Stimulated activated CD8-positive, alpha-beta memory T cell treated with anti-CD3 and anti-CD28 coated beads, Interleukin-2, amount 100 ng/mL, for 1 hour (primary cell): ENCODE measurements at places on chromosomes 11 and 22.

- DNase-seq, result no peak
Measured at GRCh38 chr11:132743601-132744000, 788.7 kb downstream of the OPCML start.

GRCh38 chr11:17720796-17721171 is 1.4 kb downstream of the MYOD1 start:
- no peak for DNase-seq

- DNase-seq, result no peak
Measured at GRCh38 chr11:107821199-107821927, 37.2 kb downstream of the SLC35F2 start.

- DNase-seq, result no peak
Measured at GRCh38 chr22:35467681-35468434, 67.9 kb downstream of the MCM5 start.

- DNase-seq, result no peak
Measured at GRCh38 chr11:9489080-9489765, 28.4 kb downstream of the ZNF143 start.

- DNase-seq, result no peak
Measured at GRCh38 chr11:26963764-26964163, 30.1 kb upstream of the FIBIN start.

- no peak for DNase-seq
Measured at GRCh38 chr22:42283278-42284201, 13.1 kb upstream of the TCF20 start.

DNA sequence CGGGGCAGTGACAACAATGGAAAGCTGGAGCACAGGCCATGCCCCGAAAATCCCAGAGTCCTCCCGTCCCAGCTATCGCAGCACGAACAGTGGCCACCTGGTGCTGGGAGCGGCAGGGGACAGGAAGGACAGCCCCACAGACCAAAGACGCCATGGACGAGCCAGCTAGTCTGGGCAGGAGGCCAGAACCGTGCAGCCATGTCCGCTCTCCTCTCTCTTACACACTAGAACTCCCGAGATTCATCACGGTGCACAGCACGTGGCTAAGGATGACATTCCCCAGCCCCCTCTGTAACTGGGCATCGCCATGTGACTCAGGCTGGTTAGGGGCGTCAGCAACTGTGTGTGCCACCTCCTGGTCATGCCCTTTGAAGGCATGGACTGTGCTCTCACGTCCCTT is 4.6 kb downstream of the CDPF1 start:
- DNase-seq, result no peak

DNA sequence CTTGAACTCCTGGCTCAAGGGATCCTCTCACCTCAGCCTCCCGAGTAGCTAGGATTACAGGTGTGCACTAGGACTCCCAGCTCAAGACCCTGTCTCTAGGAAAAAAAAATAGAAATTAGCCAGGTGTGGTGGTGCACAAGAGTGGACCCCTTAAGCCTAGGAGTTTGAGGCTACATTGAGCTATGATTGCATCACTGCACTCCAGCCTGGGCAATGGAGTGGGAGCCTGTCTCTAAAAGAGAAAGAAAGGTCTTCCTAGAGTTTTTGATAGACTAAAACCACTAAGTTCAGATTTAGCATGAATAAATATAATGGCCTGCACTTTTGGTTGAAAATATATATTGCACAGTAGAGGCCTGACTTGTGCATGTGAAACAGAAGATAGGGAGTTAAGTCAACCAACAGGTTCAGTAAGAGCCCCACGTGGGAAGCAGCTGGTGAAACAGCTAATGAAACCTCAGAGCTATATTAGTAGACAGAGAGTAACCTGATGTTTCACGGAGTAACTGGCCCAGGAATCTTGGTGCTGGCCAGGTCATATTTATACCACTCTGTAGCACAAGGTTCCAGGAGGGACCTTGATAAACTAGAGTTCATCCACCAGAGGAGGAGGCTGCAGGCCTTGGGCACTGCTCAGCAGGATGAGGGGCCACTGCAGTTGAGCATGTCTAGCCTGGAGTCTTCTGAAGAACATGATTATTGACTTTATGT is 4.6 kb upstream of the MICAL3 start:
- no peak for DNase-seq

- no peak for DNase-seq
Measured at GRCh38 chr11:9153651-9154050, 62.3 kb upstream of the SCUBE2 start.

DNA sequence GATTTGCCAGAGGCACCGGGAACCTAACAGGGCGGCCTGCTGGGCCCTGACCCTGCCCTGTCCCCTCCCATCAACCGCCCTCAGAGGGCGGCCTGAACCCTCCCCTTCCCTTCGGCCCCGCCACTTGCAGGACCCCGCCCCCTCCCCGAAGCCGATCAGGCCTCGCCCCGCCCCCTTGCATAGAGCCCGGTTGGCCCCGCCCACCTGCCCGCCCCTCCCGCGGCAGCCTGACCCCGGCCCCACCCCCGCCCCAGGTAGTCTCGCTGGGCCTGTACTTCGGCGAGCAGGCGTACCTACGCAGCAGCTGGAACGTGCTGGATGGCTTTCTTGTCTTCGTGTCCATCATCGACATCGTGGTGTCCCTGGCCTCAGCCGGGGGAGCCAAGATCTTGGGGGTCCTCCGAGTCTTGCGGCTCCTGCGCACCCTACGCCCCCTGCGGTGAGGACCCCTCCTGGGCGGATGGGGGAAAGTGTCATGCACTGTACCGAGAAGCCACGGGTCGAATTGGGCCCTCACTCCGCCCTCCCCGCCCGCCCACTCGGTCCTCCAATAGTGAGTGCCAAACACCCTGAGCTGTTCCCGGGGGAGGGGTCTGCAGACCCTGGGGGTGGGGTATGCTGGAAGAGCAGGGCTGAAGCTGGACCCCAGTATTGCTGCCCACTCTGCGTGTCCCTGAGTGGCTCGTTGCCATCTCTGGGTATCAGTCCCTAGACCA is 94.1 kb downstream of the CACNA1I start:
- DNase-seq, result no peak

- no peak for DNase-seq
Measured at GRCh38 chr22:47623763-47624148, 861.3 kb downstream of the TBC1D22A start.

DNA sequence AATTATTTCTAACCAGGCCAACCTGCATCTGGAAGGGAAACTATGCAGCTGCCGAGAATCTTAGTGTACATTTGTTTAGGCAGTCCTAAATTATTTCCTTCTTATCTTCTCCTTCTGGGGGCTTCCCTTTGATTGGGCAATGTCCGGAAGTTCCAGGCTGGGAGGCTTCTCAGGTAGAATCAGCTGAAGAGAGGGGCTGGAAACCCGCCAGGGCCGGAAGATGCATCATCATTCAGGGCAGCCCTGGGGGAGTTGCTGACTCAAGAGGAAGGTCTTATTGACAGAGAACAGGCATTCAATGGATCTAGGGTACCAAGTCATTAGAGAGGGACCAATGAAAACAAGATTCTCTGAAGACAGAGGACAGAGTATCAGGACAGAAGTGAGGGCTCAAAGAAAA is 150.7 kb downstream of the BLID start:
- no peak for DNase-seq

- DNase-seq, result no peak
Measured at GRCh38 chr11:931385-931784, 5.7 kb downstream of the AP2A2 start.

DNA sequence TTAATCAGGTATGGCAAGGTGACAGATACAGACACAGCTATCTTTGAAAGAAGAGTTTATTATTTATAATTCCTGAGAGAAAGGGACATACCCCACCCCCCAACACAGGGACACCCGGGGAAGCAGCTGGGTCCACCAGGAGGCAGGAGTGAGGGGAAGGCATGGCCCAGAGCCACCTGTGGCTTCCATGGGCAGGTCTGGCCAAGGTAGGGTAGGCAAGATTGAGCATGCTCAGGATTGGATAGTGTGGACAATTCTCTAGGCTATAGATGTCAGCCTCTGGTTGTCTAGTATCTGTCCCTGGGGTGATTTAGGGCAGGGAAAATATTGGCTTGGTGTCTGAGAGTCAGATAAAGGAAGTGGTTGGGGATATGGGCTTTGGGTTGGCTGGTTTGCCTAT is 27.5 kb upstream of the SMIM35 start:
- DNase-seq, result no peak

DNA sequence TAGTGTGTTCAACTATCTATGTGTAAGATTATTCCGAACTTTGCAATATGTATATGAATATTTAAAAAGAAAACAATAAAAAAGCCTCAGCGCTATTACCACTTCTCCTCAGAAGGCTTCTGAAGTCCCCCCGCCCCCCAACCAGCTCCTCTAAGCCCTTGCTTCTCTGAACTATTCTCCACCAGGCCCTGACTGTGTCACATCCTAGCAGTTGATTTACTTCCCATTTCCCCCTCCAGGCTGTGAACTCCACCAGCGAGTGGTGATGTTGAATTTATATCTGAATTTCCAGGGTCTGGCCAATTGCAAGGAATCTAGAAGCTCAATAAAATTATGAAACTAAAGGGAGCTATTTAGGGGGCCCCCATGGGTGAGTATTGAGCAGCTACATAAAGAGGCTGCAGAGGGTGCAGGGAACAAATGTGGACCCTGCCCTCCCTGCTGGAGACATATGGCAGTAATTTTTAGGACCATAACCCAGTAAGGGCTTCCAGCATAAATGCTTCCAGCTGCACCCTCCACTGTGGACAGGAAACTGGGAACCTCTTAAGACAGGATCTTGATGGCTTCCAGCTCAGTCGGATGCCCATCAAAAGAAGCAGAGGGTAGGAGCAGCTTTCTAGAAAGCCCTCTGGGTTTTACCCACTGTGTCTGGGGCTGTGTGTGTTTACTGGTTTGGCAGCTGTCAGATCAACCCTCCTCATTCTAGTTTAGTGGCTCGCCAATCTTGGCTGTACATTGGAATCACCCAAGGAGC is 81.4 kb downstream of the TIMP3 start:
- no peak for DNase-seq

DNA sequence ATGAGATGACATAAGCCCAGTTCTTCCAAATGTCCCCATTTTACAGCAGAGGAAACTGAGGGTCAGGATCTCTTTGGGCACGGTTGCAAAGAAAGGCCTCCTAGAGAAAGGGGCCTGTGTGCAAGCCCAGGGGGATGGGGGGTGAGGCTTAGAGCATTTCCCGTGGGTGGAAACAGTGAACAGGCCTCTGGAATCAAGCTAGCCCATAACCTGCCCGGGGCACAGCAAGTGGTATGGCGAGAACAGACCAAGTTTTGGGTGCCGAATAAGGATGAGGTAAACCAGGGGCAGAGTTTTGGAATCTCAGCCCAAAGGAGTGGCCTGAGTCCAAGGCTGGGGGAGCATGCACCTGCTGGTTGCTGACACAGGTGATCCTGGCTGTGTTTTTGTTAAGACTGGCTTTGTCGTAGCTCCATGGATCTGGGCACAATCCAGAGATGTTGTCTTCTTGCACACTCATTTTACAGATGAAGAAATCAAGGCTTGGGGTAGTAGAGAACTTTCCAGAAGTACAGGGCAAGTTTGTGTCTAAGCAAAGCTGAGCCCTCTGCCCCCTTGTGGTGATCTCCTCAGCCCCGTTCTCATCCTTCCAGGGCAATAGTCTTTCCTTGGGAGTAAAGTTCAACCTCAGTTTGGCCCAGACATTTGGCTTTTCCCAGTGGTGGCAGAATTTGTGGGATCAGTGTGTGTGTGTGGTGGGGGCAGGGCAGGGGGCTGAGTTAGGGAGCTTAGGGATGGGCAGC is 53.5 kb upstream of the MYEOV start:
- no peak for DNase-seq

- DNase-seq, result no peak
Measured at GRCh38 chr11:111814557-111815320, 48.5 kb upstream of the PPP2R1B start.

DNA sequence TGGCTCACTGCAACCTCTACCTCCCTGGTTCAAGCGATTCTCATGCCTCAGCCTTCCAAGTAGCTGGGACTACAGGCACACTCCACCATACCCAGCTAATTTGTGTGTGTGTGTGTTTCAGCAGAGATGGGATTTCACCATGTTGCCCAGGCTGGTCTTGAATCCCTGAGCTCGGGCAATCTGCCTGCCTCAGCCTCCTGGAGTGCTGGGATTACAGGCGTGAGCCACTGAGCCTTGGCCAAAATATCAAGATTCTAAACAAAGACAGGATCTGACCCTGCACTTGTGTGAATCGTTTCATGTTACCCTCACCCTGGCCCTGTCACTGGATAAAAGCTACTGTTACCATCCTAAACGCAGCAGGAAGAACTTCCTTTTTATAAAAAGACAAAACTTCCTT is 15.6 kb upstream of the THY1 start:
- DNase-seq, result no peak

DNA sequence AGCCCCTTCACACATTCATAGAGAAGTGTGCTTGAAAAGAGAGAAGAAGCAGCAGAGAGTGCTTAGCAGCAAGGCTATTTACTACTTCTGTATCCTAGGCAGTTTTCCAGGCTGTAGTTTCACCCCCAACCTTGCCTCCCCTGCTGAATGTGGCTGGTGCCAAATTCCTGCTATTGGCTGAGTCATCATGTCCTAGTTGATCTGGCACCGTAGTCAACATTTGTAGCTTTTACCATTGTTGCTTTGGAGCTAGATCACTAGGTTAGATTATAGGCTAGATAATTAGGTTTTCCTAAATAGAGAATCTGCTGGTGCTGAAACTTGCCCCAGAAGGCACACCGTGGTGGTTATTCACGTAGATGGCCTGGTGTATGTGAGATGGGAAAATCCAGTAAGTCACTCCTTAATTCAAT is 32.7 kb downstream of the ARHGAP42 start:
- no peak for DNase-seq

DNA sequence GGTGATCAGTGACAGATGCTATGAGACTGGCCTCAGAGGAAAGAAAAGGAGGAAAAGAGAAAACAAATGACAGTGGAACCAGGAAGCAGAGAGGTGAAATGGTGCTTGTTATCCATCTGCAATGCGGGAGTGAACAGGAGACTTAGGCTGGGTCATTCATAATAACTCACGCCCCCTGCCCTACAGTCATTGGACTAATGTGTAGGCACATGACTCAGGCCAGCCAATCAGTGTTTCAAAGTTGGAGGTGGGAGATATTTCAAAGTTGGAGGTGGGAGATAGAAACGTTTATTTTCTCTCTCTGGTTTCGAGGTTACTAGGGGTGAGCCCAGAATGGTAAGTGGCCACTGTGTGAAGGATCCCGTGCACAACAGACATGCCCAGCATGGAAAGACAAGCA is 30.3 kb downstream of the SLC22A6 start:
- no peak for DNase-seq

DNA sequence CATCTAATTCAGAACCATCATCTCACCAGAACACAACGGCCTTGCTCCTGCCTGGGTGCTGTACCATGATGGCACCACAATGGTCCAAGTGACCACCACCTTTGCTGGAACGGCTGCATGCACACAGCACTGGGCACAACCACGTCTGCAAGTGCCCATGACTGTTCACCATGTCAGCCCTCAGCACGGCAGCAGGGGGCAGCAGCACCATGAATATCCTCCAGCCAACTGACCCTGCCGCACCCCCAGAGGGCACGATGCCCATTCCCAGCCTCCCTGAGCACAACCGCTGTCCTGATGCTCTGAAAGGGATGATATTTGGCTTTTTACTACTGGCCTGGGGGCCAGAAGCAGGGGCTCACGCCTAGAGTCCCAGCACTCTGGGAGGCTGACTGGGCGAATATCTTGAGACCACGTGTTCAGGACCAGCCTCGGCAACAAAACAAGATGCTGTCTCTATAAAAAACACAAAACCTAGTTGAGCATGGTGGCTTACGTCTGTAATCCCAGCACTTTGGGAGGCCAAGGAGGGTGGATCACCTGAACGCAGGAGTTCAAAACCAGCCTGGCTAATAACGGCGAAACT is 25.7 kb downstream of the DRD4 start:
- no peak for DNase-seq

GRCh38 chr11:119166368-119167076 is 2.0 kb upstream of the NLRX1 start:
- no peak for DNase-seq
